ENCODE measurements at places on chromosomes 6 and 20. TPM values are rescaled to one million over a fixed set of nuclear protein-coding genes. Genes with fewer than 3 reads are reported as not detected.

Gene C20orf144
- 0.51 TPM for total RNA-seq

Gene CCN5
- not detected for total RNA-seq

Gene IL17F
- not detected for total RNA-seq

Gene ADIG
- not detected for total RNA-seq

Gene CRISP2
- total RNA-seq, result not detected

Gene GRM4
- not detected for total RNA-seq

Gene CUL7
- total RNA-seq, result 25.3 TPM

GRCh38 chr20:50356962-50357782, 153.0 kb upstream of the PTPN1 start:
- H3K36me3 ChIP-seq, result no peaks in the 10 kb centered on the region
- H3K27me3 ChIP-seq, result no peaks in the 10 kb centered on the region
- DNase-seq, result no peak
- H3K4me1 ChIP-seq, result peaks cover 41% of the 10 kb centered on the region
- H3K4me3 ChIP-seq, result no peak overlapping the region
- no peak overlapping the region for H3K27ac ChIP-seq

GRCh38 chr6:47481806-47482205, 4.2 kb downstream of the CD2AP start:
- DNase-seq, result no peak
- no peaks in the 10 kb centered on the region for H3K36me3 ChIP-seq
- peaks cover 36% of the 10 kb centered on the region for H3K4me1 ChIP-seq
- no peaks in the 10 kb centered on the region for H3K27me3 ChIP-seq

GRCh38 chr6:27623103-27623502, 150.2 kb upstream of the ZNF184 start:
- H3K36me3 ChIP-seq, result no peaks in the 10 kb centered on the region
- H3K27ac ChIP-seq, result no peak overlapping the region
- no peaks in the 10 kb centered on the region for H3K27me3 ChIP-seq
- H3K4me1 ChIP-seq, result peaks cover 21% of the 10 kb centered on the region
- no peak overlapping the region for H3K4me3 ChIP-seq

DNA sequence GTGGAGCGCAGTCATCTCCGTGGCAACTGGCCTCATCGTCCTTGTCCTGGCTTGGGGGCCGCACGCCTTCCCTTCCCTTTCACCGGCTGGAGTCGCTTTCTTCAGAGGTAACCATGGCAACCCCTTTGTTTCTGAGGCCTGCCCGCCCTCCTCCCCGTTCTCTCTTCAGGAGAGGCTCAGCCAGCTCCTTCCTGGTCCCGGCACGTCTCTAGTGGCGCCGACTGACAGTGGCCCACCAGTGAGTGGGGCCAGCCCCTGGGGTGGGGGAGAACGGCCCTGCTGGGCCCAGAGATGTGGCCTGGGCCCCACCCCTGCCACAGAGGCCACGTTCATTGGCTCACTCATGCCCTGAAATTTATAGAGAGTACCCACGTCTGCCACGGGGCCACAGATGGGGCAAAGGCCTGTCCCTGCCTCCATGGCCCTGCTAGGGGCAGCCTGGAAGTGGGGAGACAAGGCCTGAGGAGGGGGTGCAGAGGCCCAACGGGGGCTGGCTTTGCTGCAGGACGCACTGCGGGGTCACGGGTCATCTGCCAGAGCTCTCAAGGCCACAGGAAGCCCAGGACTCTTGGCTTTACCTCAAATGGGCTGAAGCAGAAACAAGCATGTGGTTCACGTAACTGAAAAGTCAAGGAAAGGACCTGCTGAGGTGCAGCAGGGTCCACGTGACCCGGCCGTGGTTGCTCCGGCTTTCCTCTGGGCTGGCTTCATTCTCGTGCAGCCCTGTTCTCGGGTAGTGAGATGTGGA, 1.4 kb upstream of the OSBPL2 start:
- no peak overlapping the region for H3K4me3 ChIP-seq
- peaks cover 11% of the 10 kb centered on the region for H3K4me1 ChIP-seq
- H3K36me3 ChIP-seq, result peaks cover 2% of the 10 kb centered on the region

DNA sequence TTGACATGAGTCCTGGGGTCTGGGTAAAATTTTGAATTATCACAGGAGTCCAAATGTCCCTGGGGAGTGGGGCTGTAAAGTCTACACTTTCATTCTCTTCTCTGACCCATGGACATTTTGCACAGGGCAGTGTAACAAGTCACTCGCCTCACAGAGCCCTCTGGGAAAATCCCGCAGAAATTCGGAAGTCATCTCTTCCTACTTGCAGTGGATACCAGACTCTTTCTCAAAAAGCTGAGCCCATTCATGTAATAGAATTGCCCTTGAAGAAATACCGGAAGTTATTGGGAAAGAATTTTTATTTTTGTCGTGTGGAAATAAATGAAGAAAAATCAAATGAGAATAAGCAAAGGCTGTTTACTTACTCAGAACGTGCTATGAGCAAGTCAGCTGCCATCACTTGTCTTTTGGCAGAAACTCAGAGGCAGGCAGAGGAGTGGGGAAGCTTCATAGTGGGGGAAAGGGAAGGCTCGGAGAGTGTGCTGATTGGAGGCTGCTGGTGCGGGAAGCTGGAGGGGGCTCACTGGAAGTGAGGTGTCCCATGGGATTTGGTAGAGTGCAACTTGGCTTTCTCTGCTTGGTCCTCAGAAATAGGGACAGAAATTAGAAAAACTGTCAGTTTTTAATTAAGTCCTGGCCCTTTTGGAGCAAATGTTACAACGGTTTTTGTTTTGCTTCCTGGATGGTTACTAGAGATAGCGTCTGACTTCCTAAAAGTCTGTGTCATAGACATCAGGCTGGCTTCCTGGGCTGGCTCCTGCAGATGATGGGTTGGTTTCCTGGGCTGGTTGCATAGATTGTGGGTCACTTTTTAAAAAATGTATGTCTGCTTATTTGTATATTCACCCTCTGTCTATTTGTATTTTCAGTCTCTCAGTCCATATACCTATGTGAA, 79.8 kb upstream of the EEF1E1 start:
- no peak overlapping the region for H3K4me3 ChIP-seq
- no peak for DNase-seq
- peaks cover 42% of the 10 kb centered on the region for H3K4me1 ChIP-seq
- H3K27ac ChIP-seq, result peak overlapping the region; percentile 62
- H3K27me3 ChIP-seq, result no peaks in the 10 kb centered on the region
- H3K36me3 ChIP-seq, result no peaks in the 10 kb centered on the region

DNA sequence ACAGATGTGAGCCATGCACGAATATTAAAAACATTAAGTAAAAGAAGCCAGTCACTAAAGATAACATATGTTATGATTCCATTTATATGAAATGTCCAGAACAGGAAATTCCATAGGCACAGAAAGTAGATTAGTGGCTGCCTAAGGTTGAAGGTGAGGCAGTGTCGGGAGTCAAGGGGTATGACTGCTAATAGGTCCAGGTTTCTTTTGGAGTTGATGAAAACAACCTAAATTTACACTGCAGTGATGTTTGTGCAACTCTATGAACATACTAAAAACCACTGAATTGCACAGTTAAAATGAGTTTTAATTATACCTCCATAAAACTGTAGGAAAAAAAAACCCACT, 14.4 kb downstream of the SRPK1 start:
- DNase-seq, result no peak
- no peaks in the 10 kb centered on the region for H3K27me3 ChIP-seq
- no peaks in the 10 kb centered on the region for H3K4me1 ChIP-seq
- H3K27ac ChIP-seq, result no peak overlapping the region

DNA sequence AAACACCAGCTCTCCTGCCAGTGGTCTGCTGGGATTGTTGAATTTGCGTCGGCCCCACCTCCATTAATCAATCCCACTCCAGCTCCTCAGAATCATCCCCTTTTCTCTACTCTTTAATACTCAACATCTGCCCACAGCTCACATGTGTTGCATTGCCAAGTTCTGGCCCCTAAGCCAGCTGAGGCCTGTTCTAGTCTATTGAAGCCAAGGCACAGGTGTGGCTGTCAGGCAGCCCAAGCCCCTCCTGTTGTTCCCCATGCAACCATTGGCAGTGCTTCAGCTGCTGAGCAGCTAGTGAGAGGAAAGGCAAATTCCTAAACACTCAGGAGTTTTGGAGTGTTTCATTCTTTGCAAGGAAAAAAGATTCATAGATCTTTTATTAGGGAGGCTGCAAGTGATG, 128.0 kb upstream of the NT5E start:
- H3K36me3 ChIP-seq, result no peaks in the 10 kb centered on the region
- no peak overlapping the region for H3K27ac ChIP-seq
- no peaks in the 10 kb centered on the region for H3K27me3 ChIP-seq
- H3K4me3 ChIP-seq, result no peak overlapping the region
- H3K4me1 ChIP-seq, result no peaks in the 10 kb centered on the region

DNA sequence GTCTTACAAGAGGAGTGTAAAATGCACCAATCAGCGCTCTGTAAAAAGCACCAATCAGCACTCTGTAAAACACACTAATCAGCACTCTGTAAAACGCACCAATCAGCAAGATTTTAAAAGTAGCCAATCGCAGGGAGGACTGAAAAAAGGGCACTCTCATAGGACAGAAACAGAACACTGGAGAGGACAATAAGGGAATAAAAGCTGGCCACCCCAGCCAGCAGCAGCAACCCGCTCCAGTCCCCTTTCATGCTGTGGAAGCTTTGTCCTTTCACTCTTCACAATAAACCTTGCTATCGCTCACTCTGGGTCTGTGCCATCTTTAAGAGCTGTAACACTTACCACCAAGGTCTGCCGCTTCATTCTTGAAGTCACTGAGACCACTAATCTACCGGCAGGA, 1.7 kb upstream of the AIG1 start:
- no peak for DNase-seq
- H3K27ac ChIP-seq, result no peak overlapping the region
- peaks cover 11% of the 10 kb centered on the region for H3K4me1 ChIP-seq
- no peaks in the 10 kb centered on the region for H3K36me3 ChIP-seq
- H3K27me3 ChIP-seq, result peaks cover 1% of the 10 kb centered on the region
